Stimulated activated CD8-positive, alpha-beta memory T cell treated with anti-CD3 and anti-CD28 coated beads, Interleukin-2, amount 100 ng/mL, for 48 hours (primary cell): ENCODE measurements at places on chromosomes 7 and 10.

DNA sequence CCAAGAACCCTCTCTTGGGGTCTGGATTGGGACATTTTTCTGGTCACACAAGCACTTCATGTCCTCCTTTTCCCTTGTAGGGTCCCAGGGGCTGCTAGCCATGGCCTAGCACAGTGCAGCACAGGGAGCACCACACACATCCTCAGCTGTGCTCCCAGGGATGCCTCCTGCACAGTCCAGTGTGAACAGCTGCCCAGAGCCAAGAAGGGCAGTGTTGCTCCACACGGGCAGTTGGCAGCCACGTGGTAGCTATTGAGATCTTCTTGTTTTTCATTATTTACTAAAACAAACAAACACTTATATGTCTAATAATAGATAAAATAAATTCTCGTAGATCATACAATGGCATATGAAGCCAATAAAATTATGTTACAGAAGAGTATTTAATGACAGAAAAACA lies 13.9 kb upstream of the LANCL2 start:
- DNase-seq, result no peak

DNA sequence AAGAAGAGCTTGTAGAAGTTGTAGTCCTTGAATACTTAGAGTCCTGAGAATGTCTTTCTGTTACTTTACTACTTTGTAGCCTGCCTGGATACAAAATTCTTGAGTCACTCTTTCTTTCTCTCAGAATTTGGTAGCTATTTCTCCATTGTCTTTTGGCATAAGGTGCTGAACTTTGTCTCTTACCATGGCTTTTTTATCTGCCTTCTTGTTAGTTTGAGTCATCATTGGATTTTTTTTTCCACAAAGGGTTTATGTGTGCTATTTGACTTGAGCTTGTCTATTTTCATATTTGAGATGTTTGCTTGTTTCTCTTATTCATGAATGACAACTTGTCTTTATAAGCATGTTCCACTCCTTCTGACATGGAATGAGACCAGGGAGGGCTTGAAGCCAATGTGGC lies 74.5 kb upstream of the EXOC6 start:
- no peak for DNase-seq

DNA sequence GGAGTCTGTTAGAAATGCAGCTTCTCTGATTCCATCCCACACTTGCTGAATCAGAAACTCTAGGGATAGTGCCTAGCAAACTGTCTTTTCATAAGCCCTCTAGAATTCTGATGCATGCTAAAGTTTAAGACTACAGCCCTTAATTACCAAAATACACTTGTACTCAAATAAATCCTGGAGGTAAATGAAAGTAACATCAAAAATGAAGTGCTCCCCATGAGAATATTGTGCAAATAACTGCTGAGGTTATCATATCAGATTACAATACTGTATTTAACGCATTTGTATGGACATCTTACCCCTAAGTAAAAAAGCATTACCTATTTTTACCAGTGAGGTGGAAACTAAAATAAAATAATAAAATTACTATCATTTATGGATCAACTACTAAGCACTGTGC lies 104.7 kb downstream of the CHCHD3 start:
- no peak for DNase-seq

GRCh38 chr10:132977807-132978206 lies 35.4 kb upstream of the CFAP46 start:
- no peak for DNase-seq

DNA sequence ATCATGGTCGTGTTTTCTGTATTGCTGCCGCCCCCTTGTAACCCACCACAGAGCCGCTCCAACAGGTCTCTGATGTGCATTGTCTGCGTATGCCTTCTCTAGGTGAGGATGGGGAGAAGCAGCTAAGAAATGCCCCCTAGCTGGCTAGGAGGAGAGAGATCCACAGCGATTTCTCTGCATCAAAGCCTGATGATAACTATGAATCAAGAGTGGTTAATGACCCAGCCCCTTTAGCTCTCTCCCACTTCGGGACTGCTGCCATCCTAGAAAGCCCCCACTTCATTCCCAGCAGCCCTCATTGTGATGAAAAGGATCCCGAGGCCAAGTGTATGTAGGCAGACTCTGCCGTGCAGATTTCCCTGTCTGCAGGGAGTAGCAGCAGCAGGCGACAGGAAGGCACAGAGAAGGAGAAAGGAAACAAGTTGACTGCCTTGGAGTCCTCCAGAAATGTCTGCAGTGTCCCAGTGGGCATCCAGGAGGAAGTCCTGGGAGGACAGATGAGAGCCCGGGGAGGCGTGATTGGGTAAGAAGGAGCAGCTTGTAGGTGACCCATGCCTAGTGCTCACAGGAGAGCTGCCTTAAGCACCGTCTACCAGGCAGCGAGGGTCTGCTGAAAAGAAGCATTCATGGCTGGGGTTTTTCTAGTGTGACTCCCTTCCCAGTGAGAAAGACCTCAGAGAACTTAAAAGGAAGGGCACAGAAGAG lies 2.9 kb downstream of the PLXNA4 start:
- DNase-seq, result no peak

- no peak for DNase-seq
Measured at GRCh38 chr10:123678376-123678775, 12.2 kb downstream of the GPR26 start.

GRCh38 chr10:31875608-31876007 lies 53.0 kb downstream of the ARHGAP12 start:
- no peak for DNase-seq

GRCh38 chr10:112810711-112811151 lies 139.3 kb upstream of the TCF7L2 start:
- no peak for DNase-seq

DNA sequence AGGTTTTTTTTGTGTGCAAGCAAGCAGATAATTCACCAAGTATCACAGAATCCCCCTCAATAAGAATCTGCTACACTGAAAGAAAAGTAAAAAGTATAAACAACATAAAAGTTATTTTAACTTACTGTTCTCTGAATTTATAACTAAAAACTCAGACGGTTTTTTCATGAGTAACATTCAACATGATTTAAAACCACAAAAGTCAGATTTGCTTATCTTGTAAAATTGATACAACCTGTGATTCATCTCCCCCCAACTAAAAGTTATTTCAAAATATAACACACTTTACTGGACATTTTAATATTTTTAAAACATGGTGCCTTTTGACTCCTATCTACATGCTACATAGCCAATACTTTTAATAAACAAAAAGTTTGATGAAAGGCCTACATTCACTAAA lies 32.8 kb downstream of the TSPAN12 start:
- no peak for DNase-seq

DNA sequence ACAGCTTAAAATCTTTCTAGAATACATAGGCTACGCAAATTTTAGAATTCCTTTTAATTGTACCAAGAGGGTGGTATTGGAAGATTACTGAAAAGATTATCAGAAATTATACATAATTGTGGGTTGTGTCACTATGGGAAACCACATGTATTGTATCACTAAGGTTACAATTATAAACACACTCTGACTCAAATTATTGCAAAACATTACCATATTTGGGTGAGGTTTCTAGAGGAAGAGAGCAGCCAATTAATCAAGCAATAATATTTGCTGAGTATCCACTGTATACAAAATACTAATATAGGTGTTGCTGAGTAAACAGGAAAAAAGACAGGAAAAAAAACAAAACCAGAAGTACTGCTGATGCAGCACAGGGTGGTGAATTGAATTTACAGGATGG lies 3.1 kb upstream of the CAPZA2 start:
- DNase-seq, result no peak

GRCh38 chr10:125056161-125057132 lies 103.9 kb downstream of the CTBP2 start:
- DNase-seq, result no peak

DNA sequence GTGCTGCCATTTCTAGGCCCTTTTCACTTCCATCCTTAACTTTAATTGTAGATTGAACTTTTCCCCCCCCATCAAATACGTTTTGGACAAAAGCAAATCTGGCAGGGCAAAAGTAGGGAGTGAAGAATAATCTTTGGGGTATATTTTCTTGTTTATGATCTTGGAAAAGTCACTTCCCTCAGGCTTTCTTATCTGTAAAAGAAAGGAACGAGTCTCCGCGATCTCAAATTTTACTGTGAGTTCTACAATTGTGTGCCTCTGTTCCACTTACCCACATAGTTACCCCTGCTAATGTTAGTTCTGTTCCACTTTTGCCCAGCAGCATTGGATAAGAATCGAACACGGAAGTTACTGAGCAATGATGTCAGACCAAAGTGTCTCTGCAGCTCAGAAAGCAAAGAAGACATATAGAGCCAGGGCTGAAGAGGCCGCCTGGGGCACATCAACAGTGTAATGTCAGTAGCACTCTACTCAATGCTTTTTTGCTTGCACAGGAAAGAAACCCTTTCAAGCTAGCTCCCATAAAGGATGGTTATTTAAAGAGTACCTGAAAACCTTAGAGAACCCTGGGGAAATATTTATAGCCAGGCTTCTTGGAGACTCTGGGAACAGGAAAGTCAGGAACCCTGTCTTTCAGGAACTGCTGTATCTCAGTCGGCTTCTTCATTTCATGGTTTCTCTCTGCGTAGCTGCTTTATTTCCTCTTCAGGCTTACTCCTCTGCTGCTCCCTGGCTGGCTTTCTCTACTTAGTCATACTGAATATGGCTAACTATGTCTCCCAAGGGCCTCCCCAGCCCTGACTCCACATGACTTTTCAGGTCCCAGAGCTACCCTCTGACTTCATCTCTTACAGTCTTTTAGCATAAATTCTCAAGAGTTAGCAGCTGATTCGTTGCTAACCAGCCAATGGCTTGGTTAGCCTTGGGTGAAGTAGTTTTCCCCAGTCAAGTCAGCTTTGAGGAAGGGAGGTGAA lies 123.7 kb upstream of the FAM3C start:
- DNase-seq, result no peak
